IMR-90 (cell line): ENCODE measurements at places on chromosomes 2 and 18. TPM values are rescaled to one million over a fixed set of nuclear protein-coding genes. Genes with fewer than 3 reads are reported as not detected.

Gene SMAD4
- total RNA-seq = 145 and 194 TPM in 2 replicates

- no peaks in the 10 kb centered on the region for H3K4me1 ChIP-seq
- DNase-seq = no peak
- H3K36me3 ChIP-seq = no peaks in the 10 kb centered on the region
Measured at GRCh38 chr2:6993229-6993640, 76.0 kb downstream of the RNF144A start.

DNA sequence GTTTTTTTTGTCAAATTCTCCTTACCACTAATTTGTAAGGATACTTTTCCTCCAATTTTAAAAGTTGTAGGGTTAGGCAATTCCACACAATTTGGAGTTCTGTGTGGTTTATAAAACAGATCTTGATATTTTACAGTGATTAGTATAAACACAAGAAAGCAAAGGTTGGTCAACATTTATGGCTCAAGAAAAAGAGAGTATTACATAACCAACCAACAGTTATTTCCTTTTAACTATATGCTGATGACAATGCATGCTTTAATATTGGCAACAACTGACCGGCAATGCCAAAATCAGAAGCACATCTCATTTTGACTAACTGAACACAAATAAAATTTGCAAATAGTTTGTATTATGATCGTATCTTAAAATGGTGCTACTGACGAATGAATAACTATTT lies 137.2 kb downstream of the CDH2 start:
- H3K36me3 ChIP-seq = no peaks in the 10 kb centered on the region
- DNase-seq = no peak
- peaks cover 4% of the 10 kb centered on the region for H3K4me1 ChIP-seq
- no peaks in the 10 kb centered on the region for H3K27me3 ChIP-seq
- H3K27ac ChIP-seq = no peak overlapping the region

Gene PSME4
- 58.9 and 61.3 TPM in 2 replicates for total RNA-seq

DNA sequence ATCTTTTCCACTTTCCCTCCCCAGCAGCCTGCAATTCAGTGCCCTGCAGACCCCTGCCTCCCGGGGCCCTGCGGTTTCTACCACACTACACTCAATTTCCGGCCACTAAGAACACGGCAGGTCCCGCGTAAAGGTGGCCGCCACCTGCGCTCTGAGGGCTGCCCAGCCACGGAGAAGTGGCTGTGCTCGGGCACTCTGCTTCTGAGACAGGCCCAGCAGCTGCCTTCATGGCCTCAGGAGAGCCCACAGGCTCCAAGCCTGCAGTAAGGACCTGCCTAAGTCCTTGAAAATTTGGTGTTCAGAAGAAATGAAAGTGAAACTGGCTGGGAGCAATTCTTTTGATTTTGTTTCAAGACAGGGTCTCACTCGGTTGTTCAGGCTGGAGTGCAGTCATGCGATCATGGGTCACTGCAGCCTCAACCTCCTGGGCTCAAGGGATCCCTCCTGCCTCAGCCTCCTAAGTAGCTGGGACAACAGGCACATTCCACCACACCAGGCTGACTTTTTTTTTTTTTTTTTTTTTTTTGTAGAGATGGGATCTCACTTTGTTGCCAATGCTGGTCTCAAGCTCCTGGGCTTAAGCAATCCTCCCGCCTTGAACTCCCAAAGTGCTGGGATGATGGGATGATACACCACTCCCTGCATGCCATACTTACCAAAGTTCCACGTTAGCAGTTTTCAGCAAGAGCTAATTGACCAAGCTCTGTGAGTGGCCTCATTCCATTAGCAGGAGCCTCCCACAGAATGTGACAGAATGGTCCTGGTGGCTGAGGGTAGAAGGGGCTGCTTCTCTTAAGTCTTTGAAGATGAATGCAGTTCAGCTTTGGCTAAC lies 14.6 kb upstream of the ALPP start:
- H3K27ac ChIP-seq = no peak overlapping the region
- peak; percentile 26 for DNase-seq
- H3K27me3 ChIP-seq = peaks cover 3% of the 10 kb centered on the region
- H3K36me3 ChIP-seq = no peaks in the 10 kb centered on the region
- H3K4me3 ChIP-seq = no peak overlapping the region

Gene SAG
- total RNA-seq = not detected in 2 replicates

DNA sequence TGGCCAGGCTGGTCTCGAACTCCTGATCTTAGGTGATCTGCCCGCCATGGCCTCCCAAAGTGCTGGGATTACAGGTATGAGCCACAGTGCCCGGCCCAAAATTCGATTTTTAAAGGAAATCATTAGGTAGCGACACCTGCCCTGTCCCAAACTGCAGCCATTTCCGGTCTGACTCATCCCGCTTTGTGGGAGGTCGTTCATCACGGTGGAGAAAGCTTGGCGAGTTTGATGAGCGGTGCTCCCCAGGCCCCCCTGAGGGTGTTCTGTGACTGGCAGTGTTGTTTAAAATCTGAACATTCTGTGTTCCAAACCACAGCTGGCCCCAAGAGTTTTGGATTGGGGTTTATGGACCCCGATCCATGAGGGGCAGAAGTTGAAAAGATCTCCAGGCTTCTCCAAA lies 53.0 kb upstream of the GLI2 start:
- H3K27me3 ChIP-seq = peaks cover 3% of the 10 kb centered on the region; the same call in 1 of the 2 replicates
- no peak for DNase-seq
- H3K36me3 ChIP-seq = no peaks in the 10 kb centered on the region
- H3K27ac ChIP-seq = no peak overlapping the region
- no peak overlapping the region for H3K4me3 ChIP-seq
- H3K4me1 ChIP-seq = peaks cover 19% of the 10 kb centered on the region

- no peaks in the 10 kb centered on the region for H3K4me1 ChIP-seq
- DNase-seq = no peak
- H3K27me3 ChIP-seq = no peaks in the 10 kb centered on the region
- no peak overlapping the region for H3K27ac ChIP-seq
- no peak overlapping the region for H3K4me3 ChIP-seq
Measured at GRCh38 chr2:13550285-13551231, 833.8 kb downstream of the TRIB2 start.

Gene PDE1A
- total RNA-seq = 0.83 and 0.90 TPM in 2 replicates

DNA sequence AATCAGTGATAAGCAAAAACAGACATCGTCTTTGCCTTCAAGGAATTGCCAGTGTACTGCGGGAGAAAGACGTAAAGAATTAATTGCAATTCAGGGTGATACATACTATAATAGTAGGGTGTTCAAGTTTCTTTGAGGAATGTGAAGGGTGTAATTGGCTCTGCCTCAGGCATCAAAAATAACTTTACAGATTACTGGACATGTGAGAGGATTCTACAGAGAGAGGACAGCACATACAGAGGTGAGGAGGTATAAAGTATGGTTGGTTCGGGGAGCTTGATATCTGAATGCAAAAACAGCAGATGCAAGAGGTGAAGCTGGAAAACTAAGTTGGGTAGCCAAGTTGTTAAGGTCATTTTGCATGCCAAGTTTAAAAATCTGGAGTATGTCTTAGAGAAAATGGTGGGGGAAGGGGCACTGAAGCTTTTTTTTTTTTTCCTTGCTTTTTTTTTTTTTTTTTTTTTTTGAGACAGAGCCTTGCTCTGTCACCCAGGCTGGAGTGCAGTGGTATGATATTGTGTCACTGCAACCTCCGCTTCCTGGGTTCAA lies 227.5 kb upstream of the FOSL2 start:
- peak overlapping the region; percentile 58; the same call in 1 of the 2 replicates for H3K27ac ChIP-seq
- H3K4me3 ChIP-seq = no peak overlapping the region
- peaks cover 16% of the 10 kb centered on the region for H3K4me1 ChIP-seq
- no peaks in the 10 kb centered on the region for H3K27me3 ChIP-seq

- H3K27ac ChIP-seq = no peak overlapping the region
- no peaks in the 10 kb centered on the region for H3K4me1 ChIP-seq
- no peak overlapping the region for H3K4me3 ChIP-seq
- H3K36me3 ChIP-seq = no peaks in the 10 kb centered on the region
- H3K27me3 ChIP-seq = no peaks in the 10 kb centered on the region; the same call in none of the 2 replicates
- no peak for DNase-seq
Measured at GRCh38 chr2:209990838-209991237, 11.6 kb upstream of the RPE start.

DNA sequence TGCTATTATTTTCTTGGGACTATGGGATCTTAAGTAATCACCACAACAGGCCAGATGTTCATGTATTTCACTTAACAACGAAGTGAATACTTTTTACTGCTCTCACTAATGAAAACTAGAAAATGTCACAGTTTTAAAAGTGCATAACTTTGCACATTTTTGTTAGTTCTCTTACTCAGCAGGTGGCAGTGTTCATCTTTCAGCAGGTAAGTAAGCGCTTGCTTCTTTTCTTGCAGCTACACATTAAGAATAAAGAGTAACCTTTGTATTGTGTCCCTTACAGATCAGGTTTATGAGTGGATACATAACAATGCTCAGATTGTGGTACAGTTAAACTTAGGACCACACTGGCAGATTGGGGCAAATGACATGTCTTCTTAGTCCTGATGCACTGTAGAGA lies 61.0 kb downstream of the DAW1 start:
- H3K4me3 ChIP-seq = no peak overlapping the region
- no peak overlapping the region for H3K27ac ChIP-seq
- DNase-seq = no peak
- no peaks in the 10 kb centered on the region for H3K27me3 ChIP-seq
